Kidney (tissue), 22 donors: ENCODE measurements at places on chromosomes 2 and 18. TPM values are rescaled to one million over a fixed set of nuclear protein-coding genes. Genes with fewer than 3 reads are reported as not detected.

IL36RN gene
- total RNA-seq = not detected

MPHOSPH10 gene
- 32.3 TPM for total RNA-seq

DNA sequence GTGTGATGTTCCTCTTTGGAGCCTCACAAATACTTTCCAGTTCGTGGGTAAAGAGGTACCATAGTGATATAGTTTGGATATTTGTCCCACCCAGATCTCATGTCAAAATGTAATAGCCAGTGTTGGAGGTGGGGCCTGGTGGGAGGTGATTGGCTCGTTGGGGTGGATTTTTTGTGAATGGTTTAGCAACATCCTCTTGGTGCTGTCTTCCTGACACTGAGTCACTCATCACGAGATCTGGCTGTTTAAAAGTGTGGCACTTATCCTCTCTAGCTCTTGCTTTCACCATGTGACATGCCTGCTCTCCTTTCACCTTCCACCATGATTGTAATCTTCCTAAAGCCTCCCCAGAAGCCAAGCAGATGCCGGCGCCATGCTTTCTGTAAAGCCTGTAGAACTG, 3.0 kb upstream of the CCDC93 start:
- no peak for DNase-seq

DNA sequence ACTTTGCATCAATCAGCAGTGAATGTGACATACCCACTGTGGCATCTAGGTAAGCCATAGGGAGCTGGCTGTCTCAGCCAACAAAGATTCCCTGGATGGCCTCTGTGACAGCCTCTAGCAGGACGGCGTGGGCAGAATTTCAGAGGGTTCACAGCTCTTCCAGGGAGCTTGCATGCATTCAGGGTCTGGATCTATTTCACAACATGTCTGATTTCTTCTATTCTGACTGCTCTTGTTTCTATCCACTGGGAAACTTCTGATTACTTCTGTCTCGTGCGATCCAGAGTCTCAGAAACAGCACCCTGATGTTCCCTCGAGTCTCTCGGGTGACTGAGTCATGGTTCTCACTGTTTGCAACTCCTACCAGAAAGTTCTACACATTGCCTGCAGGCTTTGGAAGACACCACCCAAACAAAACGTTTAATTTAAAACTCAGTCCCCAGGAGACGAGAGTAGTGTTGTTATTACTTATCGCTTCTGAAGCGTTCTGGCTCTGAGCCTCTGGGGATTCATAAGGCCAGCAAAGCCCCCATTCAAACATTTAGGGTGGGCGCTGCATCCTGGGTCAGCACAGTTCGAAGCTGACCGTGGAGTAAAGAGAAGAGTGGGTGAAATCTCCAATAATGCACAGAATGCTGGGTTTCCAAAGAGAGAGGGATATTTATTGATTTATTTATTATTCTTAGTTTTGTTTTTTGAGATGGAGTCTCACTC, 41.9 kb upstream of the ODC1 start:
- DNase-seq = no peak

DSC2 gene
- total RNA-seq = 19.8 TPM

DNA sequence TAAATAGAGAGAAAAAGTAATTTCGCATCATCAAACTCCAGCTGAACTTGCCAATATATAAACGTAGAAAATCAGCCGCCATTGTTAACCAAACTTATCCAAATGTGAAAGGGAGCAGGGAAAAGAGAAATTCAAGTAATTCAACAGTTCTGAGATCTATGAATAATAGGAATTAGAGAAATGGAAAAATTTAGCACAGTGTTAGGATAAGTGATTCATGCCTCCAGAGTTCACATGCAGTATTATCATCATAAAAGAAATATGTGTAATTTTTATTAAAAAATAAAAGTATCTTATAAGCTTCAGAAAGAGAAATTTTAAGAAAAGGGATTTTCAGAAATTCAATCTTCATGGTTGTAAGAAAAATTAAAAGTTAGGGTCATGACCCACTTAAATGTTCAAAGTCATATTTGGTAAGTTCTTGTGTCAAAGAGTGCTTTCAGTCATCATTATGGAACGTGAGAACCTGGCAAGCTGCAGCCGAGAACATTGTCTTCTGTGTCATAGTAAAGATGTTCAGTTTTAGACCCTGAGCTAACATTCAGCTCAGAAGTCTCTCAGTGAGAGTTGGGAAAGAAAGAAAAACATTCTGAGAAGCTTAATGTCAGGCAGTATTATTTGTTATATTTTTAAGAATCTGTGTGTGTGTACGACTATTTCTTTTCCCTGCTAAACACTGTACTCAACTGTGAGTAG, 414.3 kb upstream of the RGPD4 start:
- no peak for DNase-seq

- no peak for DNase-seq
Observed at GRCh38 chr2:187855689-187856088, 301.5 kb upstream of the TFPI start.

GRCh38 chr2:9753665-9754531, 89.4 kb upstream of the TAF1B start:
- DNase-seq = no peak

GRCh38 chr2:23537991-23538390, 153.0 kb downstream of the KLHL29 start:
- no peak for DNase-seq

- DNase-seq = no peak
Observed at GRCh38 chr18:69557282-69557681, 156.6 kb downstream of the DOK6 start.
